ENCODE measurements at places on chromosomes 3 and 15.
A peak's percentile ranks its signal among the peaks of the same experiment; 100 is the strongest.

DNA sequence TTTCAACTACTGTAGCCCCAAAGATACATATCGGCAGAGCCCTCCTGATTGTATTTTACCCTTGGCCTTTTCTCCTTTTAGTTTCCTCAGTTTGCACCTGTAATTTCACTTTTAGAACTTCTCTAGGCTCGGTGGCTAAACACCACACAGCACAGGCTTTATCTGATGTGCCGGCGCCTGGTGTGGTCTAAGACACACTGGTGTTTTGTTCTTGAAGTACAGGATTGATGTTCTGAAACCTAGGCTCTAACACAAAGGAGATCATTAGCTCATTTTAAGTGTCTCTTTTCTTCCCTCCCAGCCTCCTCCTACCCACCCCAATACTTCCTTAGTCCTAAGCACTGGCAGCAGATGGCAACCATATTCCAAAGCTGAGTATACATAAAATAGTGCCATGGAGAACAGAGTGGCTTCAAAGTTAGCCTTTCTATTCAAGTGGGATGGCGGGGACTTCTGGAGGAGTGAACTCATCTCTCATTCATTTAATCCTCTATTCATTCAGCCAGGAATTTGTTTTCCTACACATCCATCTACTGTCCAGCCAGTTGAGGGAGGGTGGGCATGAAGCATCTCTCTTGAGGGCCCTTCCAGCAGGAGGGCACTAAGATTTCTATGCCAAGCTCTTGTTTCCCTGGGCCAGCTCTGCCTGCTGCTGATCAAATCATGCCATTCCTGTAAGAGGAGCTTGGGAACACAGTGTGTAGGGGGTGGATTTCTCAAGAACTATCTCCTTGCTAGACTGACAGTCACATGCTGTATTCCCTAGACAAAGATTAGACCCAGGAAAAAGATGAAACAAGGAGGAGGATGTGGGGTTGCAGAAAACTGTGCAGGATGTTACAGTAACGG lies 71.2 kb downstream of the TIGIT start:
- no peak for DNase-seq

- DNase-seq = peak; percentile 99
Measured at GRCh38 chr15:74173380-74174218, at the start of gene ISLR. TSS of gene ISLR (plus strand) at chr15:74173710. CDS start at chr15:74174859, 1,149 bp downstream.

DNA sequence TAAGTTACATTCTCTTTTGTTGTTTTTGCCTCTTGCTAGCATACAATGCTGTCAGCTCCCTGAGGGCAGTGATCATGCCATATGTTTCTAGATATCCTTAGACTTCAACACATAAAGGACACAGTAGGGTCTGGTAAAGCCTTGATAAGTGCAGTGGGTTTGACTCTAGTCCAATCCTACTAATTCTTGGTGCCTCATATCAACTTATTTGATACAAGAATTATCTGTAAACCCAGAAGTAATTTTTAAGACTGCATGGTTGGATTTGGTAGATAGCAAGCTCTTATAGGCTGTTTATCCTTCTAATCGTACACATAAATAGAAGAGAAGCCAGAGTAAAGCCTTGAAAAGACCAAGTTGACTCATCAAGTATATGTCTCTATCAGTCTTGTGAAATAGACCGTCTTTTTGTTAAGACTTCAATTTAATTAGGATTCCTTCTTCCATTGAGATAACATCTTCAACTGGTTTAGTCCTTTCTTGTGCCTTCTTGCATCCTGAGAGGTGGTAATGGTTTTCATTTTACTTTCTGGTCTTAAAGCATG lies 265.6 kb upstream of the CDIN1 start:
- no peak for DNase-seq

- DNase-seq = no peak
Measured at GRCh38 chr15:76321171-76321570, 9.9 kb upstream of the ETFA start.

- no peak for DNase-seq
Measured at GRCh38 chr15:98950248-98950647, 57.3 kb downstream of the PGPEP1L start.

DNA sequence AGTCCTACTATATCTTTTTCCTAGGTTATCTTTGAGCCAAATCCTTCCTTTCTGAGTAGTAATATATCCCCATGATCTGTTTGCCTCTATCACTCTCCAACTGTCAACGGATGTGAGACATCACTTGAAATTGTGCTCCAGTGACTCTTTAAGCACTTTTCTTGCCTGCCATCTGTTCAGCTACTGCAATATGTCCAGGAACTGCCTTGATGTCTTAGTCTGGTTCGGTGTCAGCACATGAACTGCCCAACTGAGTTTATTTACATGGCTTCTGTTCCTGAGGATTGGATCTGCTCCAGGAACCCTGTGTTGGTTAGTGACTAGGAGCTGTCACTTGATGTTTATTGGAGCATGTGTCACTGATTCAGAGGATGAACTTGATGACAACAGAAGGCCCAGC lies 116.5 kb downstream of the SLC9A9 start:
- DNase-seq = no peak

GRCh38 chr15:59550956-59551355 lies 60.6 kb upstream of the GCNT3 start:
- no peak for DNase-seq

- DNase-seq = peak; percentile 89
Measured at GRCh38 chr3:10008588-10009344, 17.5 kb upstream of the FANCD2 start.

- DNase-seq = peak; percentile 56
Measured at GRCh38 chr3:142273501-142273900, 48.1 kb upstream of the GK5 start.

GRCh38 chr15:77358545-77359240 lies 61.2 kb downstream of the PEAK1 start:
- DNase-seq = no peak

GRCh38 chr3:151863611-151864010 lies 9.8 kb upstream of the SUCNR1 start:
- no peak for DNase-seq

- DNase-seq = no peak
Measured at GRCh38 chr3:176075491-176075890, 1121.8 kb downstream of the TBL1XR1 start.

GRCh38 chr3:157074490-157074889 lies 85.5 kb downstream of the CCNL1 start:
- no peak for DNase-seq

GRCh38 chr3:137343283-137343682 lies 385.5 kb downstream of the IL20RB start:
- no peak for DNase-seq

DNA sequence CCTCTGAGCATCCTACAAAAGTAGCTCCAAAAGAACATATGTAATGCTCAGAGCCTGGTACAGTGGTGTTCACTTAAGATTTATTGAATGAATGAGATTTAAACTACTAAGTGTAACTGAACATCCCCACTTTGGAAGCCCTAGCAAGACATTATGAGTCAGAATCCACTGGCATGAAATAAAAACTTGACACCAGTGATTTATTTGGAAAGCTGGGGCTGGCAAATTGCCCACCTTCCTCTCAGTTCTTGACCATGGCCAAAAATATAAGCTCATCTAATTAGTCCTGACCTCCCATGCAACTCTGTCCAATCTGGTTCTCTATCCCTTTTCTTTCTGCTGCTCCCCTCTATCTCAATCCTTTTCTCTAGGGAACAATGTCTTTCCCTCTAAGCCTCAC lies 418.0 kb downstream of the PLCL2 start:
- DNase-seq = peak; percentile 10

GRCh38 chr3:87873136-87873535 lies 185.7 kb downstream of the CGGBP1 start:
- no peak for DNase-seq

DNA sequence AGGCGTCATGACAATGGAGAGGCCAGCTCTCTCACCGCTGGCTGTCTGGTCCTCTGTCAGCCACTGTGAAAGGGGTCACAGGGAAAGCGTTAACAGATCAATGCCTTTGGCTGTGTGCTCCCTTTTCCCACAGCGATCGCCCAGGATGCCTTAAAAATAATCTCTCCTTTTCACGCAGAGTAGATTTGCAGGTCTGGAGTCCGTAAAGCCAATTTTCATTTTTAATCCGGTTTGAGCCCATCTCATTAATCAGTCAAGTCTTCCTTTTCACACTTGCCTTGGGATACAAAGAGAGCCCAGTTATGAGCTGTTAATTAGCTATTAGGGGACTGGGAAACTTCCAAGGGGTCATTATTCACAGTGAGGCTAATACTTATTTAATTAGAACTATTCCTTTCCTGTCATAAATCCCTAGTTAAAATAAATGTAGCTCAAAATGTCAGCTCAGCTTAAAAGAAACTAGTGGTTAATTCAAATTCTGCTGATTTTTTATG lies 104.3 kb upstream of the RASGRP1 start:
- no peak for DNase-seq

GRCh38 chr3:190486908-190487607 lies 26.8 kb upstream of the IL1RAP start:
- DNase-seq = no peak

DNA sequence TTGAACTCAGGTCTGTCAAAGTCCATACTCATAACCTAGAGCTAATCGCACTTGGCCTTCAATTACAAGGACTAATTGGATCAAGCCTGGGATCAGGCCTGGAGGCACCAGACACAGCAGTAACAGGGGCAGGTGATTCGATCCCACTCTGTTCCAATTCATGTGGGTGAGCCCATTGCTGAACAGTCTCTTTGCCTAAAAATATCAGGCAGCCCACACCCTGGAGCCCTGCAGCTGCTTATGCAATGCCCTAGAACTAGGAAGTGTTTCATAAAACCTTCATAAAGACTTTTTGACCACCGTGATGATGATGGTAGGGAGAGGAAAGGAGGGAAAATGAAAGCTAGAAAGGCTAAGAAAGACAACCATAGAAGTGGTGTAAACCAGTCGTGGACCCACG lies 47.8 kb upstream of the NEO1 start:
- DNase-seq = no peak

GRCh38 chr3:4776980-4777581 lies 202.2 kb upstream of the BHLHE40 start:
- DNase-seq = peak; percentile 66

GRCh38 chr3:101989578-101990200 lies 140.4 kb downstream of the NFKBIZ start:
- no peak for DNase-seq

- DNase-seq = no peak
Measured at GRCh38 chr3:53693451-53693850, 152.8 kb downstream of the CHDH start.

GRCh38 chr3:88013592-88013991 lies 45.2 kb downstream of the CGGBP1 start:
- DNase-seq = peak; percentile 10

GRCh38 chr15:80590761-80591355 lies 104.3 kb upstream of the ABHD17C start:
- no peak for DNase-seq

- DNase-seq = peak; percentile 64
Measured at GRCh38 chr3:182258538-182259177, 534.6 kb upstream of the ATP11B start.

- no peak for DNase-seq
Measured at GRCh38 chr3:158640646-158641045, 3.7 kb upstream of the GFM1 start.

GRCh38 chr3:71779674-71780377 lies 5.1 kb downstream of the PROK2 start:
- peak; percentile 16 for DNase-seq

DNA sequence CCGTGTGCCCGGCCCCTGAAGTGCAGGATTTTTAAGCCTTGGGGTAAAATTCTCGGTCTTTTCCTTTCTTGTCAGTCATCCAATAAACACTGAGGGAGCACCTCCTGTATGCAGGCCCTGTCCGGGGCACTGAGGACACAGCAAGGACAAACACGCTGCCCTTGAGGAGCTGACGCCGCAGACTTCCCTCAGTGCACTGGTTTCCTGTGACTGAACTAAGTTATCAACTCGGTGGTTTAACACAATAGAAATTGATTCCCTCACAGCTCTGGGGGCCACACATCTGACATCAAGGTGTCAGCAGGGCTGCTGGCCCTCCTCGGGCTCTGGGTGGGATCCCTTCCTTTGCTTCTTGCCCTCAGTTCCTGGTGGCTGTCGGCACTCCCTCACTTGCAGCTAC lies 65.1 kb downstream of the ZNF445 start:
- no peak for DNase-seq

GRCh38 chr15:43511012-43511885 lies 6.2 kb upstream of the MAP1A start:
- DNase-seq = peak; percentile 47

DNA sequence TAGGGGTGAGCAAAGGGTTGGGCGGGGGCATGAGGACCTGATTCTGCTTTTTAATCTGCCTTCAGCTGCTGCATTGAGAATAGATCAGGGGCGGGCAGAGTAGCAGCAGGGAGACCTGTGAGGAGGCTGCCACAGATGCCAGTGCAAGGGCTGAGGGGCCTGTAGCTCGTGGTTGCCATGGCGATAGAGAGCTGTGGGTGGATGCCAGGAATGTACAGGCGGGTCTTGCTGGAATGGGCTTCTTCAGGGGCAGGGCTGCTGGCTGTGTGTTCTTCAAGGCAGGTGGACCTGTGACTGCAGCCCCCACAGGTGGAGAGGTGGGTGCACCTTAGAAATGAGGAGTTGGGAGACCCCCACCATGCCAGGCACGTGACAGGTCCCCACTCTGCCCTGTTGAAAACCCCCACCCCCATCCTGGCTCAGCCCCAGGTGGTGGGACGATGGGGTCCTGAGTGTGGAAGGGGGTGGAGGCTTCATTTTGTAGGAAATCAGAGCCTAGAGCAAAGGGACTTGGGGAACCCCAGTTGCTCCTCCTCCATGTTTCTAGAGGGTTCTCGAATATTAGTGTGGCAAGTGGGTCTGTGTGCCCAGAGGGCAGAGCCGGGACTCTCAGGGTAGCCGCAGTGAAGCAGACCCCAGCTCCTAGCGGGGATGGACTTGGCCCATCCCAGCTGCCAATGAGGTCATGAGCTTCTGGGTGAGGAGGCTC lies 38.3 kb downstream of the SLC6A6 start:
- no peak for DNase-seq

- no peak for DNase-seq
Measured at GRCh38 chr15:100650685-100651084, 48.3 kb downstream of the ASB7 start.

DNA sequence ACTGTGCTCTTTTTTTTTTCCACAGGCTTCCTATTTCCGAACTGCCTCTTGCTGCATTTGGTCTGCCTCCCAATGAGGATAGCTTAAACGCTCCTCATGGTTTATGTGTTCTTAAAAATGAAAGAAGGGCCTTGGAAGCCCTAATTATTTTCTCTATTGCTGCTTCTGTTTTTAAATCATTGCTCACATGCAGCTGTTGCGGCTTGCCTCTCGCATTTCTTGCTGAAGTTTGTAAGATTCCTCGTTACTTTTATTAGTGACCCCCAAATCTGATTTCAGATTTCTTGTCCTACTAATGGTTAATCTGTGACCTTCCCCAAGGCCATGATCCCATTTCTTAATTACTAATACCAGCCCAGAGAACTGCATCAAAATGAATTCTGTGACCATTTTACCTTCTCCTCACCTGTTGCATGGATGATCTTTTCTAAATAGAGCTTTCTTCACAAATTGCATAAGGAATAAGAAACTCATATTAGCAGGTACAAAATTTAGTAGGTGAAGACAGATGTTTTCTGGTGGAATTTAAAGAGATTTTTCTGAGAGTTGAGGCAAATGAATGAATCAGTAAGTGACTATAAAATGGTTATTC lies 1.8 kb downstream of the UBE2E1 start:
- no peak for DNase-seq

GRCh38 chr3:107662124-107662507 lies 139.4 kb downstream of the BBX start:
- peak; percentile 81 for DNase-seq

- no peak for DNase-seq
Measured at GRCh38 chr3:9681723-9682081, 21.9 kb upstream of the CPNE9 start.

- no peak for DNase-seq
Measured at GRCh38 chr3:117417411-117417810, 707.8 kb downstream of the TUSC7 start.

- peak; percentile 47 for DNase-seq
Measured at GRCh38 chr3:32814361-32814760, 3.4 kb upstream of the TRIM71 start.

GRCh38 chr3:12970684-12971083 lies 102.5 kb downstream of the IQSEC1 start:
- peak; percentile 74 for DNase-seq
